GM13977 (cell line): ENCODE measurements at places on chromosomes 2 and 18.

- no peak for DNase-seq
Measured at GRCh38 chr2:165305391-165306096, 66.3 kb downstream of the SCN2A start.

DNA sequence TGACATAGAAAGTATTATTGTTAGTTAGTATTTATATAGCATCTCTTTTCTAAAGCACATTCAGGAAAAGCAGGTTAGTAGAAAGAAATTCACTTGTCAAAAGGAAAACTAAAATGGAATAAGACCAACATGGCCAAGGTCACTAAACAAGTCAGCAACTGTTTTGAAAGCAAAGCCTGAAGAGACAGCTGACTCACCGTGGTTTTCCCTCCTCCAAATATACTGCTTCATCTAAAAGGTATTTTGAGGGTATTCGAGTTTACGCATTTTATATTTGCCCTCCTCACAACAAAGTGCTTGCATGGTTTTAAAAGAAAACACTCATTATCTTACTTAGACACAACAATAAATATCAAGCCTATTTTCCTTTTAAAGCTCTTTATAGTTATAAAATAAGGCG lies 24.0 kb downstream of the ZNF385B start:
- DNase-seq, result no peak

DNA sequence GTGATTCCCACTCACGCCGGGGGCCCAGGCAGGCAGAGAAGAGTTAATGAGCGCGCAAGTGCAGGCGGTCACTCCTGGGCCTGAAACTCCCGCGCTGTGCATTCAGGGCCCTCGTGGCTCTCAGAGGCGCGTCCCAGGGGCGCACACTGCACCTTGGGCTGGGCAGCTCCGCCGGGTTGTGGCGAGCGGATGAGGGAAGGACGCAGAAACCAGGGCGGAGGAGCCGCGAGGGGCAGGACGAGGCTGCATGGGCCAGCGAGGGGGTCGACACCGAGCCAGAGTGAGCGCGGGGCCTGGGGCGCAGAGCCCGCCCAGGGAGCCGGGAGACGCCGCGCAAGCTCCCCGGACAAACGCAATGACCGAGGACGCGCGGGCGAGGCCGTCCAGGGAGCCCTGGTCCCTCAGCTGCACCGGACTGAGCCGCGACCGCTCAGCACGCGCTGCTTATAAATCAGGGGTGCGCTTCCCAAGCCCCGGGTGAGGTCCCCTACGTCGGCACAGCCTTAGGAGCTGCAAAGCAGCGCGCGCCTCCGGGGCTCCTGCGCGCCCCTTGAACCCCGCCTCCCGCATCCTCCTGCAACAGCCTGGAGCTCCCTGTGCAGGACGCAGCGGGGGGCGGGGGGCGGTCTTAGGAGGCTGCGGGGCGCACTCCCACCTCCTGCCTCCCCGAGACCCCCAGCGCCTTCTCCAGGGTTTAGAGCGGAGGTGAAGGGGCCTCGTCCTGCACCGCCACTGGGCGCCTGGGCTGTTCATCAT lies 180.2 kb upstream of the ALKAL2 start:
- DNase-seq, result no peak

- DNase-seq, result no peak
Measured at GRCh38 chr2:44547718-44548117, 186.0 kb downstream of the CAMKMT start.

DNA sequence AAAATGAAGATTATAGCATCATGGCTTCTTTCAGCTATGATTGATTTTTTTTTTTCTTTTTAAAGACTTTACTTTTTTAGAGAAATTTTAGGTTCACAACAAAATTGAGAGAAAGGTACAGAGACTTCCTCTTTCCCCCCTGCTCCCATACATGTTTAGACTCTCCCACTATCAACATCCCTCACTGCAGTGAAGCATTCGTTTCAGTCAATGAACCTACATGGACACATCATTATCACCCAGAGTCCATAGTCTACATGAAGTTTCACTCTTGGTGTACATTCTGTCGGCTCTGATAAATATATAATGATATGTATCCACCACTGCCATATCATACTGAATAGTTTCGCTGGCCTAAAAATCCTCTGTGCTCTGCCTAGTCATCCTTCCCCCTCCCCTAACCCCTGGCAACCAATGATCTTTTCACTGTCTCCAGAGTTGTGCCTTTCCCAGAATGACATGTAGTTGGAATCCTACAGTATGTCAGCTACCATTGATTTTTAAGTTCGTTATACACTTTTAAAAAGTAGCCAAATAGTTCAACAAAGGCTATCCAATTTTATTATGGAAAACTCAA lies 86.8 kb downstream of the GPD2 start:
- no peak for DNase-seq

GRCh38 chr2:56008661-56009431 lies 85.3 kb upstream of the EFEMP1 start:
- DNase-seq, result no peak

GRCh38 chr2:233140978-233141377 lies 80.8 kb downstream of the INPP5D start:
- no peak for DNase-seq

DNA sequence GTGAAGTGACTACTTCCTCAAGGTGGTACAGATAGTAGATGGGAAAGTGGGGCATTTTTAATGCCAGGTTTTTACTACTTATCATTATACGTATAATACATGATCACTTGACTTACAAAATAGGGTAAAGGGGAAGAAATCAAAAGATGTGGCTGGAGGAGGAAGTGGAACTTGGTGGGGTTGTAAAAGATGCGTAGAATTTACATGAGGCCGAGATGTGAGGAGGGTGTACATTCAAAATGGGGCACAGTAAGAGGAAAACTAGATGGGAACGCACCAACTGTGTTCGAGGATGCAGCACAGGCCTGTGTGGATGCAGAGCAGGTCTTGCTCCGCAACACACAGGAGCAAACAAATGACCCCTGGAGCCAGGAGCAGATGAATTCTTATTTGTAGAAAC lies 403.3 kb downstream of the TXNL1 start:
- no peak for DNase-seq

- peak; percentile 31 for DNase-seq
Measured at GRCh38 chr2:30026091-30027055, 105.0 kb upstream of the ALK start.

- peak; percentile 31 for DNase-seq
Measured at GRCh38 chr2:46471-47345, at the start of gene FAM110C. Gene FAM110C, minus strand, starts transcription at chr2:46505. Its CDS starts 120 bp downstream, at chr2:46385.

GRCh38 chr18:39991696-39992265 lies 1963.3 kb upstream of the PIK3C3 start:
- no peak for DNase-seq

DNA sequence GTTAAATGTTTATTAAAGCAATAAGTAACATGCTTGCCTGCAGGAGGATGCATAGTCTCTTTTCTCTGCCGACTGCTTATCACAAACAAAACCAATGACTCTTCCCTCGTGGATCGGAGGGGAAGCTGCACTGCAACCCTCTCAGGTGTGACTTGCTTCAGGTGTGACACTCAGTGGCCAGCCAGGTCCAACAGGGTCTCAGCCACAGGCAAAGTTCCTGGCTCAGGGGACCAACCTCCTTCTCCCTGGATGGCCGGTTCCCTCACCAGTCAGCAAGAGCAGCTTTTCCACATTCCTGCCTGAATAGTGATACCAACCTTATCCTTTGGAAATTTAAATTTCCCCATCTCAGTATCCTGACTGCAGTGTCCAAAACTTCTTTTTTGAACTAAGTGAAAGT lies 383.5 kb downstream of the CMPK2 start:
- no peak for DNase-seq

DNA sequence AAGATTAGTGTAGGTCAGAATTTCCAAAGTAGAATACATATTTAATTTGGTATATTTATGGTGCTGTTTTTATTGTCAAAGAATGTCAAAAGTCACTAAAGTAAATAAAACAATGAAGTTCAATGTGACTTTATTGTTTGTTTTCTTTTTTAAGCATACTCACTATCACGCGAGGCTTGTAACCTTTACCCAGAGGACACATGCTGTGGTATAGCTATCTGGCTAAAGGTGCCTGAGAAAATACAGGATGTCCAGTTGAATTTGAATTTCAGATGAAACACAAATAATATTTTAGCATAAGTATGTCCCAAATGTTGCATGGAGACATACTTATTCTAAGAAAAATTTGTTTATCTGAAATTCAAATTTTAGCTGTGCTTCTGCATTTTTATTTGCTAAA lies 103.3 kb upstream of the KLF7 start:
- DNase-seq, result no peak

DNA sequence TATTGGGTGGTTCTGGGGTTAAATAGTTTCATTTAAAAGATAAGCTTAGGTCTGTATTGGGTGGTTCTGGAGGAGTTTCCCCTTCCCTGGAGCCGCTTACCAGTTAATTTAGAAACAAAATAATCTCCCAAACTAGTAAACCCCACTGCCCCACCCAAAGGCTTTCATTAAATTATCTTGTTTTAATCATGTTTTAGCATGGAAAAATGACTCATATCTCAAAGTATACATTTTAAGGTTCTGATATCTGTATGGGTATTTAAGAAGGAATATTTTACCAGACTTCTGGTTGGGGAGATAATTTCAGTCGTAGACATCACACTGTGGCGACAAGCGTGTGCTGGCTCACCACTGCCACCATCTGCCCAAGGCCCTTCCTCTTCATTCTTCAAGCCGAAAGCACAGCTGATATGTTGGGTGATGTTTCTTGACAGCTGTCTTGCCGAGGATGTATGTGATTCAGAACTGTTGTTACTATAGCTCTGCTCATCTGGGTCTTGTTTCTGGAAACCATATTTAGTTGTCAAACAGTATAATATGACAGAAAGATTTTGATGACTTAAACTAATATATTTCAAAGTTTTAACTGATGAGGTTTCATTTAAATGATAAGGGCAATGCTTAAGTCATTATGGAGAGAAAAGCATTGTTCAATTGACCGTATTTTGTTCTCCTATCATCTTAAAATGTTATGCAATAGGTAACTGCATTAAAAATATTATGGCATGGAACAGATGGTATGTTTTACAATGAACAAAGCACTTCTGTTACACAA lies 5.1 kb downstream of the FIGLA start:
- DNase-seq, result peak; percentile 58

GRCh38 chr2:229173825-229174359 lies 97.2 kb downstream of the PID1 start:
- no peak for DNase-seq

GRCh38 chr2:37623971-37624900 lies 47.2 kb downstream of the CDC42EP3 start:
- DNase-seq, result peak; percentile 50

DNA sequence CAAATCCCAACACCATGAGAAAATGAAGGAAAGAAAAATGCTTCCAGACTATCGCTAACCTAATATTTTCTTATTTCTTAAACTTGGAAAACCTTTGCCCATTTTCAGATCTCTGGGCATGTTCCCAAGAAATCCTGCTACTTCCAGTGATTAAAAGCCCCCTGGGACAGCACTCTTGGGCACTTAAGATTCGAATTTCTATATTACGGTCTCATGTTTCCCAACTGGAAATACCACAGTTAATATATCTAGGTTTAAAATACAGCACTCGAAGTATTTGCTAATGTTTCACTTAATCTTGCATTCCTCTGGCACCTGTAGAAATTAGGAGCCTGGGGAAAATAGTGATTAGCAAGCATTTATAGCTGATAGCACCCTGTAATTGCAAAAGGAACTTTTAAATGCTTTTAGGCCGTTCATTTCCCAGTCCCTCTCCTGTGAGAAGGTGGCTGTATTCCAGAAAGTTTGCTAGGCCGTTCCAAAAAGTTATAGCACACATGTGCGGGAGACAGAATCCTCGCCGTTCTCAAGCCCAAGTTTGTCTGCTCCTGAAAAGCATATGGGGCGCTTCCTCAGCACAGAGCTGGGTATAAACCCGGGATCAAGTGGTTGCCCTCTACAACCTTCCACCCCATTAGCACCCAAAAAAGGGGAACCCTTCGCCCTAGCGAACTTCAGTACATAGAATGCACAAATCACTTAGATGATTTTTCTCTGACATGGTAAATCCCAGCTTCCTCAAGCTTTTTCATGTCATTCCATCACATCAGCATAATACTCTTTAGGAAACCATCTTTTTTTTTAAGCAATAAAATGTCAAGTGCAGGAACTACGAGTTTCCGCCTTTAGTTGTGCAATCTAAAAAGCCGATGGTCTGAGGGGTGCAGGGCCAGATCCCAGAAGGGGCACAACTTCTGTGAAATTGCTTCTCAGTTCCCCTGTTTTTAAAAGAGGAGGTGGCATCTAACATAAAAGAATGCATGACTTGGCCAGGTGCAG lies 60.6 kb downstream of the DIPK1C start:
- DNase-seq, result no peak
